ENCODE measurements at places on chromosomes 6 and 20.
A peak's percentile ranks its signal among the peaks of the same experiment; 100 is the strongest.

DNA sequence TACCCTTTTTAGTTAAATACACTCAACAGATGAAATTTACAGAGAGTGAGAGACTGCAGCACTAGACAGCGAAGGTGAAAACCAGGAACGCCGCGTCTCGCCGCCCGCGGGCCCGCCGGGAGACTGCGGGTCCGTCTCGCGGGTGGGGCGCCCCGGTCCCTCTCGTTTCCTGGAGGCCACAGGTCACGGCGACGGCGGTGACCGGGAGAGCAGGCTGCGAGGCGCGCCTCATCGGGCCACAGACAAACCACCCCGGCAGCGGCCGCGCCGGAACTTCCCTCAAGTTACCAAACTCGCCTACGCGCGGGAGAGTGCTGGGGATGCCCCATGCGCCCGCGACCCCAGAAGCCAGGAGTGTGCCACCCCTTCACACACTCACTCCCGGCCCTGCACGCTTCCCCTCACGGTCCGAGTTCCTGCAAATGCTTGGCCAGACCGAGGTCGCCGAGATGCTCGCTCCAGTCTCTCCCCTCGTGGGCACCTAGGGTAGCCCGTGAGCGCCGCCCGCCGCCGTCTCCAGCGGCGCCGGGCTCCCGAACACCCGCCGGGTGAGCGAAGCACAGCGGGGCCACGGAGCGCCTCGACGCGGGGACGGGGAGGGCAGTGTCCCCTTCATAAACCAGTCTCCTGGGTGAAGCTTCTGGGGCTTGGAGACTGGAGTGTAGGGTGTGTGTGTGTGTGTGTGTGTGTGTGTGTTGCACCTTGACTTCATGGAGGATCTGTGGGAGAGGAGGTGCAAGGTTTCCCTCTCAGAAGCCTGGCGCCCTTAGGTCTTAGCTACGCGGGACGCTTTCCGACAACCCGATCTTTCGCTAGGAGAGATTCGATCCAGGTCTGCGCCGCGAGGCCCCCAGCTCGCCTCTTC, 1.4 kb downstream of the BACH2 start:
- DNase-seq = no peak

GRCh38 chr6:160253292-160253691, 5.3 kb downstream of the SLC22A2 start:
- no peak for DNase-seq

DNA sequence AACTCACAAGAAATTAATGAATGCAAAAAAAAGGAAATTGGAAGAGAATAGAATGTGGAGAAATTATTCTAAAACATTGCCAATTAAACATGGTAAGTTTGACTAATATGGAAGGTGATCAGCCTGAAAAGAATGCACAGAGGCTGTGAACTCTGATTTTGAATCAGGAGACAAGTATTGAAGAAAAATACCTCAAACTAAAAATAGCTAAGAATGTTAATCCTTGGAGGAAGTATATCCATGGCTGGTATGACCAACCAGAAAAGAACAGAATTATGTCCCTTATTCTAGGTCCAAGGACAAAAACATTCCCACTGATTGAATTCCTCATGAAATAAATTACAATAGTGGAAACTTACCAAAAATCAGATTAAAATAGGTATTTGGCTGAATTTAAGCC, 7.3 kb upstream of the RIMS1 start:
- DNase-seq = no peak

- DNase-seq = no peak
Observed at GRCh38 chr6:119430805-119431204, 81.2 kb upstream of the MAN1A1 start.

DNA sequence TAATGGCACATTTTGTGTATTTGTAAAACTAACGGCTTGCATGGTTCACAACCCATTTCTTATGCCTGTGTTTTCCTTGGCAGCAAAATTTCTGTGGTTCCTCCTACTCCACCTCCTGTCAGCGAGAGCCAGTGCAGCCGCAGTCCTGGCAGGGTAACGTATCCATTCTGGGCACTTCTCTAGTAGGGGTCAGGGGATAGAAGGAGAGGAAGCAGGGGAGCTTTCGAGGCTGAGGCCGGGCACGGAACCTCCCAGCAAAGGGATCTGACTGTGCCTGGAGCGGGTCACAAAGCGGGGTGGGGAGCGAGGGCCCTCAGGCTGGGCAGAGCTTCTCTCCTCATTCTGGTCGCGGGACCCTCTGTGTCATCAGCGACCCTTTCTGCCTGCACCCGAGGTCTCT, 58.4 kb downstream of the SYTL3 start:
- DNase-seq = peak; percentile 74

GRCh38 chr6:81818901-81819361, 66.5 kb upstream of the TENT5A start:
- no peak for DNase-seq

- no peak for DNase-seq
Observed at GRCh38 chr6:146100776-146101175, 71.9 kb downstream of the GRM1 start.

DNA sequence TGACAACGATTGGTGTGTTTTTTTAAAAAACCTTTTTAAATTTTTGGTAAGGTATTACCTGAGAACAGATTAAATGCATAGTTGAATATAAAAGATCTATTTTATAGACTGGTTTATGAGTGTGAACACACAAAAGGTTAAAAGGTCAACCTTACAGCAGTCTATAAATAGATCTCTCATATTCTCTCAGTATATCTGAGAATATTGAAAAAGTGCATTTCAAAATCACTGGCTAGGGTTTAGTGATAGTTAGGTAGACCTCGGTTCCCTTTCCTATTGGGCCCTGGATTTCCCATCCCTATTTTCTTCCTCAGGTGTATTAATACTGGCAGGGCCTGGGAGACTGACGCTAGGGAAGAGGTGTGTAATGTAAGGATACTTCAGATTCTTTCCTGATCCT, 723 bp upstream of the ZNF451 start:
- no peak for DNase-seq
